Cortex of kidney (tissue), 1 donor: ENCODE measurements at places on chromosomes 16 and 17.

DNA sequence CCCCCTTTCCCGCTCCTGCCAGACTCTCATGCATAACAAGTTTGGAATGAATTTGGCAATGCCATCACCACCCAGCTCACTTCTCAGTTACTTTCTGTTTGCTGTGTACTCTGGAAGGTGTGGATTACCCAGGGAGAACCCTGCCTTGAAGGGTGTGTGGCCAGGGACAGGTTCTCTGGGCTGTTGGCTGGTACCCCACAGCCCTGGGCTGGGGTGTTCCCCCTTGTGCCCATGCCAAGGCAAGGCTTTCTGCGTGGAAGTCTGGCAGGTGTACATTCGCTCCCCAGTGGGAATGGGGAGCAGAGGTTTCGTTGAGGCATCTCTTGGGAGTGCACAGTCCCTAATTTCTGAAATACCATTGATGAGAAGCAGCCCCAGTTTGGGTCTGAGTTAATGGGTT lies 187.7 kb downstream of the CCDC182 start:
- no peak for DNase-seq

DNA sequence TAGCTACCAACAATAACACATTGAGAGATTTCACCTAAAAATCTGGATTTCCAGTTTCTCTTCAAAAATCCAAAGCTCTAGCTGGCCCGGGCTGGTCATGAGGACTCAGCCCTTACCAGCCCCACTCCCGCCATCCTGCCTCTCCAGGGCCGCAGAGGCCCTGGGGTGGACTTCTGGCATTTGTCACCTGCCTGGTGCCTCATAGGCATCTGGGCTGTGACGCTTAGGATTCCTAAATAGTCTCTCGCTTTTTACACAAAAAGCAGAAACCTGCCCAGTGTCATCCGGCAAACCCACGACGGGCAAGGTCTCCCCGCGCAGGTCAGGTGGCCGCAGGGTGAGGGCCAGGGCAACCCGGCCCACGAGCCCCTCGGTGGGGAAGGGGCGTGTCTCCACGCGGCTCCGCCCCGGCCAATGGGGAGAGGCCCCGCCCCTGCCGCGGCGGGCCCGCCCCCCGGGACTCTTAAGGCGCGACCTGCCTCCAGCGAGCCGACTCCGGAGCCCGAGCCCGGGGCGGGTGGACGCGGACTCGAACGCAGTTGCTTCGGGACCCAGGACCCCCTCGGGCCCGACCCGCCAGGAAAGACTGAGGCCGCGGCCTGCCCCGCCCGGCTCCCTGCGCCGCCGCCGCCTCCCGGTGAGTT lies at the start of gene VASN:
Gene VASN, plus strand, starts transcription at position 492 of the 644 bp plus-strand sequence. CDS start 9,030 bp downstream, outside the sequence.
- DNase-seq = no peak

- DNase-seq = no peak
Measured at GRCh38 chr17:29251184-29251583, 4.5 kb downstream of the CRYBA1 start.

DNA sequence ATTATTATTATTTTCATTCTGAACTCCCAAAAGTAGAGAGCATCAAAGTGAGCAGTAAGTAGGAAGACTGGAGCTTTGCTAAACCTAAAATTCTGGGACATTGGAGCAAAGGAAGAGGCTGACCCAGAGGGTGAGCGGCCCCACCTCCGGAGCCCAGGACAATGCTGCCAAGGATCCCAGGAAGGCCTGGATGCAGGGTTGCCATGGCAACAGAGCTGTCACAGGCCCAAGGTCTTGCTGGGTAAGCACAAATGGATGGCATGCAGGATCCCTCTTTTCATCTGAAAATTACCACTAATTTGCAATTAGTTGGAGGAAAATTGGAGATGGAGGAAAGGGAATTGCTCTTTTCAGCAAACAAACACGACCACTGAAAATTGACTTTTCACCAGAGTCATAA lies 457.9 kb upstream of the CDH5 start:
- no peak for DNase-seq

DNA sequence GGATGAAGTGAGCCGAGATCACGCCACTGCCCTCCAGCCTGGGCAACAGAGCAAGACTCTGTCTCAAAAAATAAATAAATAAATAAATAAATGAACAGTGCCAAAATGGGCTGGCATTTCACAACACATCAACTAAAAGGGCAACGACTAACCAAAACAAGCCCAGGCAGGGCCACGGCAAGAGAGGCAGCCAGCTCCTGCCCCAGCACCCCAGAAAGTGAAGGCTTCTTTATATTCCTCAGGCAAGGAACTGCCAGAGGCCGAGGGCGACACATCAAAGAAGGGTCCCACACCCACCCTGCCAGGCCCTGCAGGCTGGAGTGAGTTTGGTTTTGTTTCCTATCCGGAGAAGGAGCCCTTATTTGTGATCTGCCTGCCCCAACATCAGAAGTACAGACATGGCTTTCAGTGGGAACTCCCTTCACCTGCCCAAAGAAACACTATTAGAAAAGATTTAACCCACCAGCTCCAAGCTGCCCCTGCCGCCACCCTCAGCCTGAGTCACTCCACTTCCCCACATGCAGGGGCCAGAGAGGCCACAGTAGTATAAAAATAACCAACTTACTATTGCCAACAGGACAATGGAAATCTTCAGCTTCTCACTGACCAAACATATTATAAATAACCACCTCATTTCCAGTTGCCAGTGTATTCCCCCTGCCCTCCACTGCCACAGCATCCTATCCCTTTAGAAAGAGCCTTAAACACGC lies 8.0 kb downstream of the FBXO31 start:
- DNase-seq = no peak

DNA sequence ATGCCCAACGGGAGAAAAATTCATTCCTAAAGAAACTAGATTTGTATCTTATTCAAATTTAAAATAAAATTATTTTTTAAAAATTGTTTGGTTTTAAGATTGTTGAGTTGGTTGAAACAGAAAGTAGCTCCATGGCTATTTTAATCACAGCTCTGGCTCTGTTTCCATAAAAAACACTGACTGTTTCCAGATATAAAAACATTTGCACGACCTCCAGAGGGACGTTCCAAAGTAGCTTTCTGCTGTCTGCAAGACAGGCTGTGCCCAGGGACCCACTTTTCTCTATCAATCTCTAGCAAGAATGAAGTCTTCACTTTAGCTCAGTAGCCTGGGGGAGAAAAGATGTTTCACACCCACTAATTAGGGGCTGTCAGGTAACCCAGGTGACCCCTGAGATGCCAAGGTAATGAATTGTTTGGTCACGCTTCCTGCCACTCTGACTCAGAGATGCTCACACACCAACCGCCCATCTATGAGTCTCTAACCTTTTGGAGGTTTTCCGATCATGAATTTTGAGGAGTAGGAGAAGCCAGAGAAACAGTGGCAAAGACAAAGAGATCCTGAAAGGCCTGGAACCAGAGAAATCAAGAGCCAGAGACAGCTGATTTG lies 220.1 kb upstream of the SOX9 start:
- DNase-seq = no peak

DNA sequence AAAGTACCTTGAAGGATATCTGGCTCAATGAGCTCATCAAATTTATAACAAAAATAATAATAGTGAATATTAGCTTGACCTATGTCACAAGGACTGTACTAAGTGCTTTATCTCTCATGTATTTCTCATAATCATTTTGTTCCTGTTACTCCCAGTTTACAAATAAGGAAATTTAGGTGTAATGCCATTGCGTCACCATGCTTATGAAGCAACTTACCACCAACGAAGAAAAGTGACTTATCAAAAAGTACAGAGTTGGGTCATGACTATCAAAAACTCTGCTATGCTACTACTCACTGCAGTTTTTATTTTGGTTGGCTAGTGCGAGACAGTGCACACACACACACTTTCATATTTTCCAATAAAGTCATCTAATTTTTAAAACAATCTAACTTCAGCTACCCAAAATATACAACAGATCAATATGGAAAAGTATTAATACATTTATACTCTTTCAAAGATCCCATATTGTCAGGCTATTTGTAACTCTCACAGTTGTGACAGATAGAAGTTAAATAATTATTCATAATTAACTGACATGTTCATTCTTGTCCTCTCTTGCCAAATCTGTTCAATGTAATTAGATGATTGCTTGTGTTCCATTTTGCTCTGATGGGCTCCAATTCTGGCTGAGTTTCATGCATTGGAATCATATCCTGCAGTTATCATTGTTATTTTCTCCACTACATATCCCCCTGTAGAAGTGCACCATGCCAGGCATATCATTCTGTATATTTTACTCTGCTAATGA lies 119.4 kb downstream of the KCNJ2 start:
- DNase-seq = no peak

DNA sequence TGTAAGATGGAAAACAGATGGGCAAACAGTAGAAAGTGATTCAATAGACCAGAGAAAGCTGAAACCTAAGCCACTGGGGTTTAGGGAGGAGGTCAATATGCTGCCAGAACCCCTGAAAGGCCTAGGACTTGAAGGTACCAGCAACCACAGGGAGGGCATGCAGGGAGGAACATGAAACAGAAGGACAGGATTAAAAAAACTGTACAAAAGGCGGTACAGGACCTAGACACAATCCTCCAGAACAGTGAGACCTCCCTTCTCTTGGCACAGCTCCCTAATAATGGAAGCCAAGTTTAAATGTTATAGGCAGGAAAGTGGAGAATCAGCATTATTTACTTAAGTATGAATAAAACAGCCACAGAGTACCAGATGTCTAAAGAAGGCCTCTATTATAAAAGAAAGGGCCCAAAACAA lies 105.5 kb downstream of the SPAG9 start:
- DNase-seq = no peak

GRCh38 chr16:79012671-79013434 lies 587.7 kb downstream of the MAF start:
- DNase-seq = no peak

DNA sequence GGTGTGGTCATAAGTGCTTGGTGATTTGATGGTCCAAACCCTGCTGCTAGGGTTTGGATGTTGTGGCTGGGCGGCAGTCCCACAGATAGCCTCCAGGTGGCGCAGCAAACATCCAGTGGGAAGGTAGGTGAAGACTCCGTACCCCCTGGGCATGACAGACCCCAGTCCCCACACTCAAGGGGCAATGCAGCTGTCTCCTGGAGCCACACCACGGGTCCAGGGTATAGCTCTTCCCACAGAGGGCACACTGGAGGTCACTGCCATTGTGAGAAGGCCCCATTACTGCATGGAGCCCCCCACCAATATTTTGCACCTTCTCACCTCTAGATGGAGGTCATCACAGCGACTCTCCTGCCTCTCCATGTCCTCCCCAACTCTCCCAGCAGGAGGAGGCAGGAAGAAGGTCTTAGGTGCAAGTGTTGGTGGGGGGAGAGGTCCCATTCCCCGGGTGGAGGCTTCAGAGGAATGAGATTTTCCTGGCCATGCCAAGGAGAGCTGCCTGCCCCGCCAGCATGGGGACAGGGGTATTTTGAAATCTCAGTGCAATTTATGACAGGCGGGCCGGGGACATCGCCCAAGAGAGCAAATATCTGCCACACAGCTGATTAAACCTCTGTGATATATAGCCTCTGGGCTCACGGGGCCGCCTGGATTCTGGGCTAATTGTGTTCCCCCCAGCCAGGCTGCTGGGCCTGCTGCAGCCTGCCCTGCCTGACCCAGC lies 17.1 kb upstream of the C17orf113 start:
- DNase-seq = no peak

DNA sequence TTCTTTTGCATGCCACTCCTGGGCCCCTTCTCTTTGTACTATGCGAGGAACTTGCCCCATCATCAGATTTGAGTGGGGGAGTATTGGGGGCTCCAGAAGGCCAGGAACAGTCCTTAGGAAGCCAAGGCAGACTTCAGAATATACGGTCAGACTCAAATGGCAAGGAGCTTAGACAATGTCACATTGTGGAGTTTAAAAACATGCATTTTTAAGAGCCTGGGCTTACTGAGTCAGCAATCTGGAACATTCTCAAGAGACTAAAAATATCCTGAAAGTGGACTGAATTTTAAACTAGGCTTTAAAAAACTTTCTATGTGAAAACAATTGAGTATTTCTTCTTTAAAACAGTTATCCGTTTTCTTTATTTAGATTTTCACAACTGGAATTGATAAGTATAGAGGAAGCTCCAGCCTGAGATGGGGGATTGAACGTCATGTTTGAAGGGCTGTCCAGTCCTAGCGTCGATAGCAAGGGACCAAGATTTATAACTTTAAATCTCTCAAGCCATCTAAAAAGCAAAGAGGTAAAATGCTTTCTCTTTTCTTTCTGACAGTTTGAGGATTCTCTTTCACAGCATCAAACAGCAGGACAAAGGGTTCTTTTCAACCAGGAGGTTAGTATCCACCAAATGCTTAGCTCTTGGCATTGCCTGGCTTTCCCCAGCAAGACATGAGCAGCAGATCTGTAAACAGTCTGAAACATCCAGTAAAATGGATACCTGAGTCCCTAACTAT lies 45.8 kb upstream of the CDRT4 start:
- DNase-seq = no peak

DNA sequence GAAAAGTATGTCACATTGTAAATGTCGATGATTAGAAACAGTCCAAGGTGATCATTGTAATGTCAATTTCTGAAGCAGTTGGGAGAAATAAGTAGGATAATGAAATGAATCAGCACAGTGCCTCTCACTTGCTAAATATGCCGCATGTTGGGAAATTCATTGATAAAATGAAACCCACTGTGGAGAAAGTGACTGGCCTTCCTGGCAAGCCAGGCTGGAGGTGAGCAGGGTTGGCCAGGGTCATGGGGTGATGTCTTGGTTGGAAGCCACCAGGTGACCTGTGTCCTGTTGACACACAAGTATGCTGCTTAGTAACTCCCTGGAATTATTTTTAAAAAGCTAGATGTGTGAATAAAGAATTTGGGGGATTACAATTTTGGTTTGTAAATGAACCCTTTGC lies 14.9 kb upstream of the WNT9B start:
- no peak for DNase-seq

DNA sequence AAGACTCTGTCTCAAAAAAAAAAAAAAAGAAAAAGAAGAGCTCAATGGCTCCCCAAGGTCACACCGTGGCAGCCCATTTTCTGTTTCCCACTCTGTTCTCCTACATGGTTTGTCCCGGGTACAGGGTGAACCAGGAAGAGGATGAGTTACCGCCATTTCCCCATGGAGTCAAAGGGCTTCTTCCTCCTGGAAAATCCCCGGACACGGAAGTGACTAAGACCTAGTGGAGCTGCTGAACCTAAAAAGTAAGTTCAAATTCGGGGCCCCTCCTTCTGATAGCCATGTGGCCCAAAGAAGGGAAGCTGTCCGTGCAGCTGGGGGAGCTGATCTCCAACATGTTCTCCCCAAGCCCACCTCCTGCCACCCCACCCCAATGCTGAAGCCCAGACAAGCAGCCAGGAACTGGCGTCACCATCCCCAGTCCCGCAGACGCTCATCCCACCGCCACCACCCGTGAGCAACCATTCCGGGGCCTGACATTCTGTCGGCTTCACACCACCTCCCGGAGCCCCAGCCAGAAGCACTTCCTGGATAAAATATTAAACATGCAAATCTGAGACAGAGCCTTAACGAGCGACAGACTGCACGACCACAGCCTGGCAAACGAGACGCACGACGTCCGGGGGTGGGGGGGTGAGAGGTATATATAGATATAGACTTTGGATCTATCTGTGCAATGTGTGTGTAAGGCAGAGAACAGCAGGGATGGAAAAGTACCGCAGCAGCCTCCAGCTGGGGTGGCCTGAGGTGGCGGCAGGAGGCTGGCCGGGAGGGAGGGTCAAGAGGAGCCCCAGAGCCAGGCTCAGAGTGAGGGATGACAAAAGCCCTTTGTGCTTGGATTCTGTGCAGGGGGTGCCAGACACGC lies 17.6 kb downstream of the EPOP start:
- no peak for DNase-seq

GRCh38 chr16:17313085-17313611 lies 157.6 kb downstream of the XYLT1 start:
- no peak for DNase-seq

GRCh38 chr17:31437720-31438400 lies 46.4 kb downstream of the RAB11FIP4 start:
- DNase-seq = no peak

- DNase-seq = no peak
Measured at GRCh38 chr16:50925758-50926357, 184.0 kb downstream of the CYLD start.
